ACHN (cell line): ENCODE measurements at places on chromosomes 6 and 20.

DNA sequence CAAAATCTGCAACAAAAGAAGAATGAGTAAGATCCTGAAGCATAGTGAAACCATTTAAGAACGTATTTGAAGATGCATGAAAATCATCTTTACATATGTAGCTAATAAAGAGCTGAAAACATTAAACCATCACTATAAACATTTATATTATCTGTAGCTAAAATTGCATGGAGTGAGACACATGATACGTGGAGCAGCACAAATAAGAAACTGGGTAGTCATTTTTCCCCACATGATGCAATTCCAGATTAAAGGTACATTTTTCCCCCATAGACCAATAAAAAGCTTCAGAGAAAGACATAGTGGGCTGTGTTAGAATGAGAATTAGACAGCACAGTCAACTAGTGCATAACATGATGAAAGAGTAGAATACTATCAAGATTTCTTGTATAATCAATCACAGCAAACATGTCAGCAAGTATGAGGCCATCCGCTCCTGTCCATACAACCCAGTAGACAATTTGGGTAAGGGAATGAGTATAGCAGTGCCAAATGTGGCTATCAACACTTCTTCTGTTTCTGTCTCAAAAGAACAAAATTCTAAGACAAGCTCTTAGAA is 67.0 kb downstream of the RSPO3 start:
- no peak for DNase-seq

DNA sequence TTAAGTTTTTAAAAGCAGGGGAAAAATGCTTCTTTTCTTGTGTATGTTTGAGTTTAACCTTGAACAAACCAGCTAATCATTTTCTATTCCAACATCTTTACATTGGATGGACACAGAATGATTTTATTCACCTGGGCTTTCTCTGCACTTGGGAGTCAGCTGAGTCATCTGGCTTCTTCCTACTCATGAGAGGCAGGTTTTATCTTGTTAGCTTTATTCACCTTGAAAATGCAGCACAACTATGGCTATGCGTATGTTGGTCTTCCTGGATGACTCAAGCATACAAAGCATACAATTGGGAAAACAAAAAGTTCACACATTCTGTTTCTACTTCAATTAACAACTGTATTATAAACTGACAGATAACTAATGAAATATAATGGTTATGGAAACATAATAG is 737.7 kb downstream of the FRK start:
- DNase-seq = no peak

DNA sequence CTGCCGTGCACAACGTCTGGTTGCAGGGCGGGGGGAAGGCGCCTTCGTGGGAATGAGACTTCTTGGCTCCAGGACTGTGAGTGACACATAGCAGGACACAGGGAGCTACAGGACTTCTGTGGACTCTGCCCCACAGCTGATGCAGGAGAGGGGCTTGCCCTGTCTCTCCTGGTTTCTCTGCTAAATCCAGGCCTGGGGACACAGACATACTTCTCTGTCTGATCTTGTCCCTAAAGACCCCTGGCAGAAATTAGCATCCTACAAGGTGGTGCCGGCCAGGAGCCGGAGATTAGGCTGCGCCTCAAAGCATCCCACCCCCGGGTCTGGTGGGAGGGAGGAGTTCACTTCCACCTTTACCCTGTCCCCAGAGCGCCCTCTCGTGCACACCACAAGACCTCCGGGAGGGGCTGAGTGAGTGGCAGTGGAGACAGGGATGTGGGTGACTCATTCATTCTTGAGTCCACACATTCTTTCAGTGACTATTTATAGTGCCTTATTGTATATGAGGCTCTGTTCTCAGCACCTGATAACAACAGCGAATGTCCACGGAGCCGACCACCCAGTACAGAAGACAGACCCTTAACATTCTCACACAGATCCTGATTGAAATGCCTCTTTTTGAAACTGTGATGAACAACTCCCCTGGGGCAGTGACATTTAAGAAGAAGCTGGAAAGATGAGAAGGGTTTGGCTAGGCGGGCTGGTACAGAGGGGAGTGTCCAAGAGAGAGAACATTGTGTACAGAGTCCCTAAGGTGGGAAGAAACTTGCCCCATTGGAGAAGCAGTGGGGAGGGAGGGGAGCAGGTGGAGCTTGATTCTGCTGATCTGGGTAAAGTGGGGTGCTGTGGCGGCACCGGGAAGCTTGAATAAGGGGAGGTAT is 39.0 kb downstream of the GMPR start:
- DNase-seq = peak; percentile 93

- DNase-seq = no peak
Measured at GRCh38 chr6:9514146-9514545, 900.7 kb downstream of the TFAP2A start.

- DNase-seq = no peak
Measured at GRCh38 chr6:159908979-159909378, 18.2 kb downstream of the MAS1 start.

DNA sequence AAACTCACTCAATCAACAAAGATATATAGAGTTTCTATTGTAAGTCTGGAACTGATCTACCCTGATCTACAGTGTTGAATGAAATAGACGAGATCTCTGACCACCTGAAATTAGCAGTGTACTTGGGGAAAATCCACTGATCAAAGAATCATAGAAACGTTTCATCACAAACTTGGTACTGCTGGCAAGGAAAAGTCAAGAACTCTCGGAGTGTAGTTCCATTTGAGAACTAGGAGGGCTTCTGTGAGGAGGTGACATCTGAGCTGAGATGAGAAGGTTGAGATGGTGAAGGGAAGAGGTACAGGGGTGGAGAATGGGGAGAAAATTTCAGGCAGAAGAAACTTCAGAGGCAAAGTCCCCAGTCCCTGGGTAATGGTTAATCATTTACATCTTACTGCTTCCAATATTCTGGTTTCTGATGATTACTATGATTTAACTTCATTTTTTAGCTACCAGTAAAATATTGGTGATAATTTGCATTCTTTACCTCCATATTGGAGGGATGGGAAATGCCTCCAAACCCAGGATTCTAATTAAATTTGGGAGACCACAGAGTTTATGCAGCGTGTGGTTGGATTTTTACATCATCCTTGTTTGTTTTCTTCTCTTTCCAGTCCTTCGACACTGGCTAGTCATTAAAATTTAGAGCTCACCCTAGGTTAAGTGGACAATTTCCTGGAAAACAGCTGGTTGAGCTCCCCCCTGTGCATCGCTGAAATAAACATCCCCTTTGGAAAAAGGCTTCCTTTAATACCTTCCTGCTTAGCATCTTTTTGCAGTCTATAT is 191.9 kb downstream of the BCAS1 start:
- DNase-seq = no peak

DNA sequence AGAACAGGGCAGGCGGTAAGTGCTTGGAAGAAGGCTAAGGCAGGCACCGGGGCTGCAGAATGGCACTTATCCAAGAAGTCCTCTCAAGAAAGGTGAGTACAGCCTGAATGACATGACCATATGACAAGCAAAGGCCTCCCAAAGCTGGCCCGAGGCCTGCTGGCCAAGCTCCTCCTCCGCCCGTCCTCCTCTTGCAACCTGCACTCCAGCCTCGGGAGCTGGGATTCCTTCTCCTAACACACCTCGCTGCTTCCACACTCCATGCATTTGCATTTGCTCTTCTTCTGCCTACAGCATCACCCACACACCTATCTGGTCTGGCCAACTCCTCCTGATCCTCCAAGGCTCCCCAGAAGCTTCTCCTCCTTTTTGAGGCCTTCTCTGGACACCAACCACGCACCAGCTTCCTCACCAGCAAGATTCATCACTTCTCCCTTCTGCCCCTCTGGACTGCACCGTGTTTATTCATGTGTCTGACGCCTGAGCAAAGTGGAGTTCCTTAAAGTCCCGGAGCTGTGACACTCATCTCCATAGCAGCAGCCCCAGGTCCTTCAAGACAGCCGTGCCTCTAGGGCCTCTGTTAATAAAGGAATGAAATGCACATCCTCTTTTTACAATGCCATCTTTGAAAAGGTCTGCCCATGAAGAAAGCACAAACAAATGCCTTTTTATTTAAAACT is 32.3 kb downstream of the CNKSR3 start:
- peak; percentile 69 for DNase-seq

- DNase-seq = peak; percentile 75
Measured at GRCh38 chr6:31580807-31581433, 1.3 kb downstream of the LTB start.

GRCh38 chr20:13865791-13866351 is 81.0 kb downstream of the NDUFAF5 start:
- DNase-seq = no peak

- no peak for DNase-seq
Measured at GRCh38 chr6:46380152-46380807, 111.0 kb downstream of the RCAN2 start.

DNA sequence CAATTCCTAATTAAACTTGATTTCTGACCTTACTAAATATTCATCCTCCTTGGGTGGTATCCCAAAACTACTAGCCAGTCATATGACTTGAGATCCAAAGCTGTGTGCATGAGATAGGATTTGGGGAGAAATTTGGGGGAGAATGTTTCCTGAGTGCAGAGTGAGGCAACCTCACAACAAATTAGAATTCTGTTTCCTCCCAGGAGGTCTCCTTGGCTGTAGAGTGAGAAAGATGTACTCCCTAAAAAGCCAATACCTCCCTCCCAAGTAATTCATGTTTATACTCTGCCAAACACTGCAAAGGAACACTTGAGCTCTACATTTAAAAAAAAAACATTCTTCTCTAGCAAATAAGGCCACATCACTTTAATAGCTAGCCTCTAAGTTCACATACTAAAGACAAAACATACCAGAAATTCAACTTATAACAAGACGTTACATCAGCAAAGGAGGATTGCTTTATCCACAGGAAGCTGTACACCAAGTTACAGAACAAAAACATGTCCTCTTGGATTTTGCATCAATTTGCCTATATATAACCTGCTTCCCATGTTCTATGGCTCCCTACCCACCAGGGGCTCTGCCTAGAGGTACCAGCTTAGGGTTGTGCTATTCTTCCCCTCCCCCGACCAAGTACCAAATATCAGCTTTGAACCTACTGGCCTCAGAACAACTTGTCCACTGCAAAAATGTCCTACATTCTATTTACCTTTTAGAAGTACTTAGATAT is 15.4 kb upstream of the TMEM30A start:
- no peak for DNase-seq

- DNase-seq = no peak
Measured at GRCh38 chr6:26161322-26161721, 74.1 kb downstream of the HFE start.

- no peak for DNase-seq
Measured at GRCh38 chr6:27577922-27578321, 105.0 kb upstream of the ZNF184 start.

DNA sequence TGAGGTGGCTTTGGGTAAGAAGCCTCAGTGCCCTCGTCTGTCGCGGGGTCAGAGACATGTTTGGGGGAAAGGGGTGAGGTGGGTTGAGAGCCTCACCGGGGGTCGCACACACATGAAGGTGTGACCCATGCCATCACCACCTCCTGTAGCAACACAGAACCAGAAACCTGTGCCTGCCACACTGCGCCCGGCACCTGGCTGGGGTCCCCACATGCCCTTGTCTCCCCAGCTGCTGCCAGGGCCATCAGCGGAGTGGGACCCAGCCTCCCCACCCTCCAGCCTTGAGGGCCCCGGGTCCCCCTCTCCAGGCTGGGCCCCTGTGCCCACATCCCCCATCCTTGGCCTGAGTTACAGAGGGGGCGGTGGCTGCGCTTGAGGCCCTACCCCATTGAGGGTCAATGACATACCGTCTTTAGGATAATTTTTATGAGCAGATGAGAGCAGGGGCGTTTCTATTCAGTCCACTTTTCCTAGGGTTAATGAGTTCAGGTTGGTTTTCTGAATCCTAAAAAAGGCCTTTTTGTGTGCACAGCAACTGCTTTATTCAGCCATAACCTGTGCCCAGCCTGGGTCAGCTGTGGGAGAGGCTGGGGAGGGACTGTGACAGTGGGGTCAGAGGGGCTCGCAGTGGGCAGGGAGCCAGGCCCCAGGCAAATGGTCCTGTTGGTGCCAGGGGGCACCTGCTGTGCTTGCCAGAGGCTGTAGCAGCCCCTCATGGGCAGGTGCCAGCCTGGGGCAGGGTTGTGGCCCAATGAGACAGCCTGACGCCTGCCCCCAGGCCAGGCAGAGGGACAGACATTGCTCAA is 19.4 kb downstream of the APCDD1L start:
- no peak for DNase-seq
